CD4-positive, alpha-beta T cell treated with Interleukin-1 beta for 1 hour (primary cell): ENCODE measurements at places on chromosomes 2 and 18.
A peak's percentile ranks its signal among the peaks of the same experiment; 100 is the strongest.

- no peak for DNase-seq
These were observed 10.6 kb upstream of the CEP68 start for GRCh38 chr2:65045651-65046050.

- DNase-seq, result no peak
These were observed 30.8 kb downstream of the CCDC93 start for GRCh38 chr2:117983040-117983439.

GRCh38 chr2:16900405-16901025, 234.9 kb upstream of the CYRIA start:
- no peak for DNase-seq

GRCh38 chr2:146388757-146389156, 1456.1 kb upstream of the ACVR2A start:
- DNase-seq, result no peak

DNA sequence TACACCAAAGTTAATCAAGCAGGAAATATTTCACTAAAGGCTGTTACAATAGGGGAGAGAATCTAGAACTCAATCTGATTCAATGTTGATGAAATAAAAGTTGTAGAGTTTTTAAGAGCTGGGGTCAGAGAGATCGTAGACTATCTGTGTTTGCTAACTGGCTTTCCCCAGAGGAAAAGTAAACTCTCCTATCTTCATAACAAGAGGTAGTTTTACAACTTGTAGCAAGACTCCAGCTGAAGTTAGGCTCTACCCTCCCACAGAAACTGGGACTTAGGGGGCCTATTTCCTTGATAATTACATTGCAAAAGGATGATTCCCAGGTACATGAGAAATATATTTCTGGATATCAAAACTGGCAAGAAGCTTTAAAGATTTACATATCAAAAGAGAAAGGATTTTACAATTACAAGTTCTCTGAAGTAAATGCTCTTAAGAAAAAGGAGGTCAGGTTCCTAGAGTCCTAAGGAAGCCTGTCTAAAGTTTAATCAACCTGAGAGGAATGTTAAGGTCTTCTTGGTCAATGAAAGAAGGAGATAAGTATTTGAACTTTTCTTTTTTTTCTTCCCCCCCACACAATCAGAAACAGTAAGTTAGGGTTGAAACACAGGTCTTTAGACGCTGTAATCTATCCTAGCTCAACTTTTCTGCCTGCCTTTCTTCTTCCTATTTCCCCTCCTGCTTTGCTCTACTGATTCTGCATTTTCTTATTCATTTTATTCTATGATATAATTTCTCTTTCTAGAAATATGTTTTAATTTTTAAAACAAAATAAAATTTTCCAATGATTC, 692.2 kb upstream of the LINC00305 start:
- DNase-seq, result no peak

DNA sequence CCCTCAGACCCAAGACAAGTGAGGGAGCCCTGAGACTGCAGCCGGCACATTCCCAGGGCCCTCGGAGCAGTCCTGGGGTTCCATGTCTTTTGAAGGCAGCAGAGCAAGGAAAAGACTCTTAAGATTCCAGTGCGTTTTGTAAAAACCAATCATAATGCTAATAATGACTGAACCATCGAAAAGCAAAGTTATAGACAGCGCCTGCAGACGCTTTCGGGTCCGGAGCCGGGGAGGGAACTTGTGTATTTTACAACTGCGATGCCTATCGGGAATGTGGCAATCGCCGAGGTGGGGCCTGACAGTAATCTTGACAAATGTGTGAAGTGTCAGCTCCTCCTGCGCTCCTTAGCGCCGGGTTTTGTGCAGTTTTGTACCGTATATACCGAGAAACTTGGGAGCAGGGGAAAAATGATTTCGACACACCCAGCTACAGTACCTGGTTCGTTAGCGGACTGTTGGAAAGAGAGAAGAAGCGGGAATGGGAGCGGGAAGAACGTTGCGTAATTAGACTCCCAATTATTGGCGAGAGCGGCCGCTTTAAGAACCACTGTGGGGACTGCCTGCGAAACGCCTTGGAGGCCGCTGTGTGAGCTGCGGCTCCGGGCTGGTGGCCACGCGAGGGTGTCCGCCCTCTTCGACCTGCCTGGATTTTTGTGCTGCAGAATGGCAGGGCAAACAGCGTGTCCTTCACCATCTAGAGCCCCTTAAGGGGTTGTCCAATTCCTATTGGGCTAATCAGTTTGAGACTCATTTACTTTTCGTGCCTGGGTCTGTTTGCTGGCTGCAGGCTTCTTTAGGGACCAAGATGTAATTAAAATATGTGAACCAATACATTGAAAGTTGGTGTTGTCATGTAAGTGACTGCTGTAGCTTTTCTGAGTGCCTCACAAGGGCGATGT, 2.4 kb downstream of the EPAS1 start:
- peak; percentile 6 for DNase-seq

DNA sequence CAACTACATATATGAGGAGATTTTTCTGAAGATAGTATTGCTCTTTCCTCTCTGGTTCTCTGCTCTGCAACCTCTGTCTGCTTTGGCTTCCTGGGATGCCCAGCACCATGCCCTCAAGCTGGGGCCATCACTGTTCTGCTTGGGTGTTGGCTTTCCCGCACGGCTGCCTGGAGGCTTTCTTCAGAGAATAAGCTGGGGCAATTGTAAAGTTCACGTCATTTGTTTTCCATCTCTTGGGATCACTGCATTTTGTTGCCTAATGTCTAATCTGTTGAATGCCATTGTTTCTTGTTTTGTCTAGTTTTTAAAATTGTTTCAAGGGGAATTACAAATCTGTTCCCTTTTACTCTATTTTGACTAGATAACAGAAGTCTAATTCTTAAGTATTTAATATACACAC, 437.3 kb upstream of the NRP2 start:
- no peak for DNase-seq

GRCh38 chr2:65869296-65869695, 436.9 kb upstream of the SPRED2 start:
- no peak for DNase-seq

DNA sequence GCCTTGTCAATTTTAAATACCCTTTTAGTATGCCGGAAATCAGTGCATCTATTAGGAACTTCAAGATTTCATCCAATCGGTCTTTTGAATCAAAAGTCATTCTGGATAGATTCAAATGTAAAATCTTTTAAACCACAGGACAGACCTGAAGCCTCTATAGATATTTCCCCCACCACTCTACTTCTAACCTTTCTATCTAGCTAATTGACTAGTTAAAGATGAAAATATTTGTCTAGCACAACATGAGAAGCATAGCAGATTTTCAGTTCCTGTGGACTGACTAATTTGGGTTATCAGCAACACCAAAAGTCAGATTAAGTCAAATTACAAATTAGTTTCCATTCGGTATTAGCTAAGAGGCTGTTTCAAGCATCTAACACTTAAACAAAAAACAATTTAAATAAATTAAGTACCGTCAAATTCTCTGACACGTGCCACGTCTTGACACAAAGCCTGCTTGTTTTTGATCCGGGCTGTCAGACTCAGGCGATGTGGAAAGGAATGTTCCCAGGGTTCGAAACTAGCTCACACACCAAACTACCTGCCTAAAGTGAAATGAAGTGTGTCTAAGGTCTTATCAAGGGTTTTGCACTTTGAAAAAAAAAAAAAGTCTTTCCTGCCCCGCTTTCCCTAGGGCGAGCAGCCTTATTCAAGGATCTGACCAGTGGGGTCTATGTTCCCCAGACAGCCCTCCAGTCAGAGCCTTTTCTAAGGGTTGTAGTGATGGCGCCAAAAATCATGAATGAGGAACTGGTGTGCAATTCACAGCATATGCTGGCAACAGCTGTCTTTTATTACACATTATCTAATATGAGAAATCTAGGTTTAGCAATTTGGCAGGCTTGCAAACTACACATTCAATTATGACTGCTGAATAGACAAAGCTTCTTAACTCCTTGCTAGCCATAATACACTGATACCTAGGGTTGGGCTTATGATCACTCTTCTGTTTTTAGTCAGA, 4.7 kb downstream of the CYTIP start:
- DNase-seq, result no peak

DNA sequence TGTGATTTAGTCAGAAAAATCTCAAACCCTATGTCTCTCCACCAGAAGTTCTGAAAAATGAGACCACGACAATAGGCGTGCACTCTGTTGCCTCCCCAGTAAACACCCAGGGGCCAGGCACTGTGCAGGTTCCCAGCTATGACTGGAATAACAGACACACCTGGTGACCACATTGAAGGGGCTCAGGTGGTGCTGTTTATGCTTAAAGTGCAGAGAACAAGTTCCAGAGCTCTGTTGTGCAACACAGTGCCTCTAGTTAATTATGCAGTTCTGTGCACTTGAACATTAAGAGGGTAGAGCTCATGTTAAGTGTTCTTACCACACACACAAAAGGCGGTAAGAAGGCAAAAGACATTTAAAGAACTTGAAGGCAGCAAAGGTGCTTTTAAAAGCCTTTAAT, 52.6 kb upstream of the AFF3 start:
- DNase-seq, result no peak

- DNase-seq, result no peak
These were observed 143.9 kb upstream of the GYPC start for GRCh38 chr2:126512026-126512425.

DNA sequence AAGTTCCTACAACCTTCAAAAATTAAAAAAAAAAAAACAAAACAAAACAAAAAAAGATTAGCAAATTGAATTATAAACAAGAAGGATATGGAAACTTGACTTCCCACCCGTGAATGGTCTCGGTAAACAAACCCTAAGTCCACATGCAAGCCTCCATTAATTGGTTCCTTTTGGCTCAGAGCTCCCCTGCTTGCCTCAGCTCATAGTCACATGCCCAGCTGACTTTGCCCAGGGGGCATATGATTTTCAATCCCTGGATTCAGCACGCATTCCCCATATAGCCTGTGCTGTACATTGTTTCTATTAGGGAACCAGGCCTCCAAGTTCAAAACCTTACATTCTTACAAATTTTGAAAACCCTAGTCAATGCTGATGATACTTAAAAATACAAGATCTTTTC, 95.0 kb downstream of the PID1 start:
- DNase-seq, result no peak

DNA sequence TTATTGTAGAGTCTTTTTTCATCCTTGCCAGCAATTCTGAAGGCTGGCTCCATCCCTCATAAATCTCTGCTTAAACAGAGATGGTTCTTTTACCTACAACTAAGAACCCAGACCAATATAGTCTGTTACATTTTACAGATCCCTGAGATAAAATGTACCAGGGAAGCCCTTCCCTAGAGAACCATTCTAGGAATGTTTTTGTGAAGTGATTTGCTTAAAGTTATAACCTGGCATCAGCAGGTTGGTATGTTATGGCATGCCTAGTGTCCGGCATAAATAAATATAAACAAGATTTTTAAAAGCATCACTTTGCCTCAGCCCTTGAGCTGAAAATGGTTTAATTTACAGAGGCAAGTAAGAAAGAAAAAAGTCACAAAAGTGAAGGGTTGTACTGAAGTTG, 18.5 kb upstream of the NPAS2 start:
- no peak for DNase-seq

DNA sequence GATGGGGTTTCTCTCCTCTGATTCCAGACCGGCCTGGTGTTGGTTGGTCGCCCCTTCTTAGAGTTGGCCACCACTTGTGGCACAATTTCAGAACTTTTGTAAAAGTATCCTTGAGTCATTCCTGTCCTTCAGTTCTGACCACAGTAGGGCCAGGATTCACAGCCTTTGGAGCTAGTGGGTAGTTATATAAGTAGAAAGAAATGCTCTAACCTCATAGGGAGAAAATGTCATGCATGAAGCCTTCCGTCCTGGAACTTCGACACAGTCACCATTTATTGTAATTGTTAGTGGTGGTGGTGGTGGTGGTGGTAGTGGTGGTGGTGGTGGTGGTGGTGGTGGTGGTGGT, 65.4 kb downstream of the EPAS1 start:
- DNase-seq, result no peak

DNA sequence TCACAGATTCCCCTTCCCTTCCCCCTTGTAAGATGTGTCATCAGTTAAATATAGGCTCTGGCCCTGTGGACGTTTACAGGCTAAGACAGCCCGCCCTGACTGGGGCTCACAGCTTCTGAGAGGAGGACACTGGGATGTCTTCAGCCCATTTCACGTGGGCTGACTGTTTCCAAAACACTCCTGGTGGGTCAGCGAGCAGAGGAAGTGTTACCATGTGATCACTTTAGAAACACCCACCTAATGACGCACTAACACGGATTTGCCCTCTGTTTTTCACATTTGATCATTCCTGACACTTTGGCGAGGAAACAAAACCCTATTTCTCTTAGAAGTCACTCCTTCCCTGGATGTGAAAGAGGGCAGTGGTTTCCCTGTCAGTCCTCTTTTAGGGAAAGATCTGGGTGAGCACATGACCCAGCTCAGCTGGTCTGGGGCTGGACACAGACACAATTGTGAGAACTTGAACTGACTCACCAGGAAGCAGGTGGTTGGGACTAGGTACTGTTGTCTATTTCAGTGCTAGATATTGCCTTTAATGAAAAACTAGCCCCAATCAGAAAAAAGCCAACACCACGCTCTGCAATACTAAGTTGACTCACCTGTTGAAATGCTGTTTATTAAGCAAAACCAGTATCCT, 38.8 kb downstream of the BMP10 start:
- peak; percentile 58 for DNase-seq

DNA sequence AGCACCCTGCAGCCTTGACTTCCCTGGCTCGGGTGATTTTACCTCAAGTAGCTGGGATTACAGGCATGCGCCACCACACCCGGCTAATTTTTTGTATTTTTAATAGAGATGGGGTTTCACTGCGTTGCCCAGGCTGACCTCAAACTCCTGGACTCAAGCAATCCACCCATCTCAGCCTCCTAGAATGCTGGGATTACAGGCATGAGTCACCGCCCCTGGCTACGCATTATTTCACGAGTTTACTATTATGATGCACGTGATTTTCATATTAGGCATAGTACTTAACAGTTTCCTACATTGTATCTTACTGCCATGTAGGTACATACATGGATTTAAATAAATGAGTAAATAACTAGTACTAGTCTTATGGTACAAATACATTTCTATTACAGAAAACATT, 4.4 kb downstream of the DYNC2LI1 start:
- no peak for DNase-seq

GRCh38 chr18:22521026-22521707, 103.5 kb upstream of the CTAGE1 start:
- no peak for DNase-seq

- DNase-seq, result no peak
These were observed 52.2 kb downstream of the ODC1 start for GRCh38 chr2:10395893-10396292.

DNA sequence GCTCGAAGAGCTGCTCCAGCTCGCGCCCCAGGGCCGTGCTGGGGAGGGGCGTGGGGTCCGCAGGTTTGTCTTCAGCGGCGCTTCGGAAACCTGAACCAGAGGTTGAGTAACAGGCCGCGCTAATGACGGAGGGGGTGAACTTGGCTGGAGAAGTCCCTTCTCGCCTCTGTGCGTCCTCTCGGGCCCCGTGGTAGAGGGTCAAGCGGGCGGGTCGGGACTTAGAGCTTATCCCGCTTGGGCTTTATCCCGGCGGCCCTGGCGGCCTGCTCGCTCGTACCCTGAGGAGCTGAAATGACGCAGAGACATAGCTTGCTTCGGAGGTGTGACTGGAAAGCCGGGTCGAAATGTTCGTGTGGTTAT, 479 bp downstream of the RNMT start:
- peak; percentile 34 for DNase-seq

DNA sequence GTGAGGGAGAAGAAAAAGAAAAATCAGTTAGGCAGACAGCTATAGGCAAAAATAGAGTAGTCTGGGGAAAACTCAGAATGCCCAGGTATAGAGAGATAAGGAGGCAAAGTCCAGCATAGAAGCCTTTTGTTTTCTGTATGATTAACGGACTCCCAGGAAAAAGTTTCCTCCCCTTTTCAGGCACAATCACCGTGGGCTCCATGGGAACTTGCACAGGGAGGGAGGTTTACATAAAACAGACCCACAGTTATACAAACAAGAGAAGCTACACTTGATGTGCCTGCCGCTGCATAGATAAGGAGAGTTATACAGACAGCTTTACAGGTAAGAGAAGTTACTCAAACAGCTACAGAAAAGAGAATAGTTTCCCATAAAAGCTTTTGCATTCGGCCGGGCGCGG, 39.2 kb upstream of the SULT1C3 start:
- DNase-seq, result no peak
